ENCODE measurements at places on chromosomes 5 and 9.
A peak's percentile ranks its signal among the peaks of the same experiment; 100 is the strongest.

DNA sequence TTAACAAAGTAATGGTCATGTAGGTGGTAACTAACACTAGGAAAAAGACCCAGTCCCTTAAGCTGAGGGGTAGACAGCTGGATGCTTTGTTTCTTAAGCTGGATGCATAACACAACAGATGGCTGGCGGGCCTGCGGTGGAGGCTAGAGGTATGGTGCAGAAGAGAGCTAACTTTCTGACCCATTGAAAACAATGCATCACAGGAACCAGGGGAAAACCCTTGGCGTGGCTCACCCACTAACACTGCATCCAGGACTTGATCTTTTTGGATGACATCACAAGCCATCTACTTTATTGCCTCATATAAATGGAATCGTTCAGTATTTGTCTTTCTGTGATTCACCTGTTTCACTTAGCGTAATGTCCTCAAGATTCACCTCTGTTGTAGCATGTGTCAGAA is 138.7 kb downstream of the AUH start:
- DNase-seq: no peak

DNA sequence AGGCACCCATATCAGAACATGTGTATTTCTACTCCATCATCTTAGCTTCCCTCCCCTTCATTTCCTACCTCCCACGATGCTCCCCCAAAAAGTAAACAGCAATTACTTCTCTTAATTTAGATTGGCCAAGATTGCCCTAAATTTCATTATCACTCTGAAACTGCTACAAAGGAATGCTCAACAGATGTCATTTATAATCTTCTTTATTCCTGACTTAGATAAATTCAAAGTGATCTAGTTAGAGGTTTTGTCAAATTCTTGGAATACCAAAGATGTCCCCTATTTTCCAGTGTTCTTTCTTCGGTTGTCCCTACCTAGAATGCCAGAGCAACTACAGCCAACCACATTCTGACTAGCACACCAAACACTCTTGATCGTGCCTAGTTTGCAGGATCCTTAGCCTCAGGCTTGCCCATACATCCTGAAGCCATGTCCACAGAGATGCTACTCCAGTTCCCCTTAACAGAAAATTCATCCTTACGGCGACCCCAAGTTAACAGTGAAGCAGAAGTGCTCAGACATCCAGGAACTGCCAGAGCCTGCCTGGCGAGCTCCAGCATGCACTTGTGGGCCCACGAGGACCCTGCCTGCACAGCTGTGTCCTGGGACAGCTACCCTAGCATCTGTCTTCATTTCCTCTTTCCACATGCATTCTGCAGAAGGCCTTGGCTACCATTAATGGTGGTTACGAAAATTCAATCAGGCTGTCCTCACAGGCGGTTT is 31.6 kb downstream of the DAP start:
- DNase-seq: no peak

DNA sequence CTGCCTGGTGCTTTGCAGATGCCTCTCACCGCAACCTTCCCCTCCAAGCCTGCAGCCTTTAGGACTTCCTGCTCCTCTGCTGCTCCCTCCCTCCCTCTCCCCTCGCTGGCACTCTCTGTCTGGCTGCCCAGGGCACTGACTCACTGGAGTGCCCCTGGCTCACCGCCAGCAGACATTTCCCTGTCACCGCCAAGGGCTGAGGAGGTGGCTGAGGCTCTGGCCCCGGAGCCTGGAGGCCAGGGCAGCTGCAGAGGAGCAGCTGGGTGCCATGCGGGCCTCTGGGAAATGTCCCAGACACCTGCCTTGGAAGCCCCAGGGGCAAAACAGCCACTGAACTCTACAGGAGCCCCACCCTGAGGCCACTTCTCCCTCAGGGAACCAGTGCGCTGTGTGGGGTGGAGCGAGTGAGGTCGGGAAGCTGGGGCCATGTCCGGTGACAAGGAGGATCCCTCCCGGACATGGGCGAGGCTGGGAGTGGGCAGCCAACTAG is 53.4 kb downstream of the TENT4A start:
- peak; percentile 11 for DNase-seq

GRCh38 chr9:114025760-114026159 is 52.3 kb downstream of the AMBP start:
- DNase-seq: no peak

- DNase-seq: no peak
Measured at GRCh38 chr5:169125571-169125970, 175.4 kb downstream of the SLIT3 start.

GRCh38 chr9:14909181-14909580 is 1.0 kb downstream of the FREM1 start:
- no peak for DNase-seq

- DNase-seq: no peak
Measured at GRCh38 chr9:68851657-68852056, 146.6 kb downstream of the PIP5K1B start.

DNA sequence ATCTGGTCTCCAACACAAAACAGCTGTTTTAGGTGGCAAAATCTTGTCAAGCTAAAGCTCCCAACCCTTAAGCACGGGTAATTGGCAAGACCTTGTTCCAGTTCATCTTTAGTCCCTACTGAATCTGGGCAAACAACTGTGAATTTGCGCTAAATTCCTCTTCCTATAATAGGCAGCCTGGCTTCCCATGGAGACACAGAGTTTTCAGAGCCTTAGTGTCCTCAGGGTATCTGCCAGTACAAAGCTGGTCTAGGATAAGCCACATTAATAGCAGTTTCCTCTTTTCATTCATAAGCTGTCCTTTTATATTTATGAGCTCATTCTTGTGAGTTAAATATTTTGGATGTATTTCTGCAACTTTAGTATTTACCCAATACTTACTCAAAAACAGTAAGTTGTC is 59.5 kb downstream of the FGF10 start:
- no peak for DNase-seq

GRCh38 chr9:87950765-87951488 is 23.4 kb downstream of the CDK20 start:
- DNase-seq: no peak

DNA sequence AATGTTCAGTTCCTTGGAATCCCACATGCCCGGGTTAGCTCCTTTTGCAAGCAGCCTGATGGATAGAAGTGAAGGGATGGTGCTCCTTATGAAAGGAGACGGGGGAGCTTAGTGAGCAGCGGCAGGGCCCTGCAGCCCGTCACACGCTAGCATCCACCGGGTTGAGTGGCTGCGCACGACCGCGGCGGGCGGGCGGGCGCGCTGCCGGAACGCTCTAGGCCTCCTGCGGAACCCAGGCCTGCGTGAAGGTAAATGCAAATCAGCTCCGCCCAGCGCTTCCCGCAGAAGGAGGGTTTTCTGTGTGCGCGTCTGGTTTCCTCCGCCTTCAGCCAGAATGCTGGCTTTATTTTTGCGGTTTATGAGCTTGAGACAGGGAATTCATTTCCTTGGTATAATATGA is 19.8 kb downstream of the IL12B start:
- DNase-seq: no peak

DNA sequence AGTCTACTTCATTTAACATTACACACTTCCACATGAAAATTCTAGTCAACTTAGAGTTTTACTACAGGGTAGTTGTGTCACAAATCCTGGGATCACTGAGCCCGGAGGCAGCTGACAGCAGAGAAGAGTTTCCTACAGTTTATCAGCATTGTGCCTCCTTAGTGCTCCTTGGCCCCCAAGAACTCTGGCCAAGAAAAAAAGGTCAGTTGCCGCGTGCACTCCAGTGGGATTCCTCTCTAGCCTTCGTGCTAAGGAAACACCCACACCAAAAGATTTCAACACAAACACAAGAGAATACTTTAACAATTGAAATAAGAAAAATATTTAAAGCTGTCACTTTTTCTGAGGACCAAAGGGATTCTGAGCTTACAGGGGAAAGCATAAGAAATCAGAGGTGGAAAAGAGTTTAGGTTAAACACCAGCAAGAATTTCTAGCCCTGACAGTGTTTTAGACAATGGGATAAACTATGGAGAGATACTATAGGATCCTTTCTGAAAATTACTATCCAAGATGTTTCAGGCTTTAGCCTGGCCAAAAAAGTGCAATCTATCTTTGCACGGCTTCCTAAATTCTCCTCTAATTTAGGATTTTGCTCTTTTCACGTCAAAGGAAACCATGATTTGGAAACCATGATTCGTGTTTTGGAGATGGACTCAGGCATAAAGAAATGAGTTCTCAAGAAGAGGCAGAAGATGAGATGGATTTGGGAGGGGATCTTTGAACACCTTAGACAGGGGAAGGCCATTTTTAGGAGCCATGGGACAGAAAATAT is 606.8 kb downstream of the RAB3C start:
- DNase-seq: no peak

- DNase-seq: no peak
Measured at GRCh38 chr5:16690243-16690852, 73.6 kb upstream of the RETREG1 start.

- DNase-seq: no peak
Measured at GRCh38 chr9:132768932-132769905, 99.0 kb downstream of the GTF3C4 start.

DNA sequence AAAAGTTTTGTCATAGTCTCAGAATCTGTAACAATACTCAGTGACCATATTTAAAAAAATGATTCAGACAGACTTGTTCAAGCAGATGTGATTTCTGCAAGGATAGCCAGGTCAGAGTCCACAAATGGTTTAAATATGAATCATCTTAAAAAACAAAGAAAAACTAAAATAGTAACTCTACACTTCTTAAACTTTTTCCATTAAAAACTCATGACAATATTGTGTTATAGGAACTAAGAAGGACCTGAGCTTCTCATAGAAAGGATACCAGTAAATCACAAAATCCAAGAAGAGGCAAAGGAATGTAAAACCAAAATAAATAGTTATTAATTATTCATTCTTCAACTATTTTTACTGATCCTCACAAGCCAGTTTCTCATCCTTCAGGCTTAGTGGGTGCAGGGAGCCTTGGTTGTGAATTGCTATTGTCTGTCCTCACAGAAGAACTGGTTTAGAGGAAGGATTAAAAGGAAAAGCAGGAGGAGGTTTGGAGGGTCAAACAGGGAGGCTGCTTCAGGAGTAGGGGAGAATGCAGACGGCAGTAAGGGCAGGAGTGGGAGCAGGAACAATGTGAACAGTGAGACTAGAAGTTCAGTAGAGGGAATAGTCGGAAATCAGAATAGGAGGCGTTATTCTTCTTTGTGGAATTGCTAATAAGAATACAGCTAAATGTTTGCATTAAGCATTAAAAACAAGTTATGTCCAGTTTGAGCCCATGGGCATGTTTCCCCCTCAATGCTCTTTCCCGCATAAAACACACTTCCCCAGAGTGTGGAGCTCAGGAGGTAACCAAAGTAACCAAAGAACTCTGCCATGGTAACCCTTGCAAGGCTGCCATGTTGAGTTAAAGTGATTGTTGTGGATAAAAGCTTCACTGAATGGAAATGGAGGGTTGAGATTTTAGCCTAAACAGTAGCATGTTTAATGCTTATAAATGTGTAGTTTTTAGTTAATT is 110.7 kb downstream of the CCDC192 start:
- peak; percentile 71 for DNase-seq

DNA sequence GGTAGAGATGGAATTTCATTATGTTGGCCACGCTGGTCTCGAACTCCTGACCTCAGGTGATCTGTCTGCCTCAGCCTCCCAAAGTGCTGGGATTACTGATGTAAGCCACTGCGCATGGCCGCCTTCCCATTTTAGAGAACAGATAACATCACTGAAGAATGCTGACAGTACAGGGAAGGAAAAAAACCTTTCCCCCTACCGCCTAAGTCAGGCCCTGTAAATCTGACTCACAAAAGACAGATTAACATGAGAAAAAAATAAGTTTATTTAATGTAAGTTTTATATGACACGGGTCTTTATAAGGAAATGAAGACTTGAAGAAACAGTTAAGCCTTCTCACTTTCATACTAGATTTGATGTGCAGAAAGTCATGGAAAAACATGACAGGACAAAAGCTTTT is 227.2 kb upstream of the ZNF608 start:
- DNase-seq: no peak

- peak; percentile 54 for DNase-seq
Measured at GRCh38 chr9:37104183-37104889, 16.0 kb upstream of the ZCCHC7 start.

DNA sequence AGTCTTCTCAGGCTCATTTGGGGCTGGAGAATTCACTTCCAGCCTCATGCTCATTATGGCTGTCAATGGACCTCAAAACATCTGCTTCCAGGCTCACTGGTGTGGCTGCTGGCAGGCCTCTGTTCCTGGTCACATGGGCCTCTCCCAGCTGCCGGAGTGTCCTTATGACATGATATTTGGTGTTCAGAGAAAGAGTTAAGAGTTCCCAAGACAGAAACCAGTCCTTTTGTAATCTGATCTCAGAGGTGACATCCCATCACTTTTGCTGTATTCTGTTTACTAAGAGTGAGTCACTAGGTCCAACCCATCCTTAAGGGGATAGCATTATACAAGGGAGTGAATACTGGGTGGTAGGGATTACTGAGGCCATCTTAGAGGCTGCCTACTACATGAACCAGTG is 104.6 kb downstream of the CACNA1B start:
- DNase-seq: no peak

DNA sequence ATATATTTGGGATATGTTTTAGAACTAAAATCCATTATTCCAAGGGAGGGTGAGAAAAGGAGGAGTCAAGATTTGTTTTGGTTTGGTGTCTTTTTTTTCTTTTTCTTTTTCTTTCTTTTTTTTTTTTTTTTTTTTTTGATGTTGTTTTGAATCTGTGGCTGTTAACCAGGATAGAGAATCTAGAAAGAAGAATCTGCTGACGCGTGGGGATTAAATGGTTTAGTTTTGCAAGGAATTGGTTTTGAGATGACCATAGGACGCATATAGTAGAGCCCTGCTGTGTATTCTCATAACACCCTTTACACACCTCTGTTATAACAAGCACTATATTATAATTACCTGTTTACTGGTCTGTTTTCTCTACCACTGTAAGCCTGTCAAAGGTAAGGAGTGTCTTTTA is 9.4 kb downstream of the RABGAP1 start:
- no peak for DNase-seq

GRCh38 chr5:31771500-31771899 is 132.6 kb downstream of the PDZD2 start:
- DNase-seq: no peak

- no peak for DNase-seq
Measured at GRCh38 chr9:36156116-36156515, 13.1 kb upstream of the CCIN start.

DNA sequence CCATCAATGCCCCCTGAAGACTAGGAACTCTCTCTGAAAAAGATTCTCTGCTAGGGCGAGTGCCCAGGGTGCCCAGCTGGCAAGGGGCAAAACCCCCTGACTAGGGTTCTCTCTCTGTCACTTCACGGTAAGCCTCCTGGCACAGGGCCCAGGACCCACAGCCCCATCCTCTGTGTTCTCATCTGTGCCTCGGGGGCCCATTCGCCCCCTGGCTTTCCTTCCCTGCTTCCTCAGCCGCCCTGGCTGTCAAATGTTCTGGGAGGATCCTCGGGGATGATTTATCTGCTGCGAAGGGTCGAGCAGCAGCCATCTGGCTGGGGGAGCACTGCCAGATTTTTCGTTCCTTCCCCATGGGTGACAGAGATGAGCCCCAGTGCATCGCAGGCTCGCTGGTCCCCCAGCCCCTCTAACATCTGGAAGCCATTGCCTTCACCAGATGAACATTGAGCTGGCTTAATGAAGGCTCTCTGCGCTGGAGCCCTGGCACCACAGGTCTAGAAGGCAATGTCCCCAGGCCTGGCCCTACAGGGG is 24.2 kb downstream of the HMCN2 start:
- DNase-seq: no peak

Data from AG09309 (cell line).